ENCODE measurements at places on chromosomes 2 and 18.

GRCh38 chr2:159262904-159263303 lies 23.6 kb downstream of the WDSUB1 start:
- no peak for DNase-seq

- no peak for DNase-seq
Observed at GRCh38 chr2:190844700-190845401, 35.8 kb upstream of the GLS start.

DNA sequence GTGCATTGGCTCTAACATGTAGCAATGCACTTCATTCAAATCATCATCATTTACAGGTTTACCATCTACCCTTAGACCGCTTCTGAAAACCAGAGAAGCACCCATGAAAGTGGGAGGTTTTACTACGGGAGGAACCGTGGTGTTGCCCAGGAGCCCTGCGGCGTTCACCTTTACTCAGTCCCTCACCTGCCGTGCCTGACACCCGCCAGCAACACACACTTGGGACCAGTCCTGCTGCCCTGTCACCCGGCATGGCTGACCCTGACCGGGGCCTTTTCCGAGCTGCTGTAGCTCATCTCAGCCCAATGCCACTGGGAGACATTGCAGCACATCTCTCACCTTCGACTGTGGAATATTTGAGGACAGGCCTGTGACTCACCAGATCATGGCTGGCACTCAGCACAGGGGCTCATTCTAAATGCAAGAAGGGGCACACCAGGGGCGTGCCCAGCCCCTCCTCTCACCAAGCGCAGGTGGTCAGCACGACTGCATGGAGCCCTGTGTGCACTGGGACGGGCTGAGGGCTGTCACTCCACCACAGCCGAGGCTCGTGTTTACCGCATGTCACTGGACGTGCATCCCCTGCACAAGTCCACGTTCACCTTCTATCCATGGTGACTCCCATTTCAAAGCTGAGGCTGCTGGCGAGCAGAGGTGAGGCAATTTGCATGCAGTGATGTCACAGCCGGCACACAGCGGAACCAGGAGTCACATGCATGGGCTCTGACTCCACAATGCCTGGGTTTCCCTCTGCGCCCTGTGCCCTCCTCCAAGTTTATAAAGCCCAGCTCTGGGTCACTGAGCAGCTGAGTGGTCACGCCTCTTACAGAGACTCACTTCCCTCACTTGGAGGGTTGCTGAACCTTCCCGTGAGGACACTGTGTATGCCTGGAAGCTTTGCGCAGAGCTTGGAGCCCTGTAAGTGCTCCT lies 76.7 kb upstream of the SNTG2 start:
- no peak for DNase-seq

DNA sequence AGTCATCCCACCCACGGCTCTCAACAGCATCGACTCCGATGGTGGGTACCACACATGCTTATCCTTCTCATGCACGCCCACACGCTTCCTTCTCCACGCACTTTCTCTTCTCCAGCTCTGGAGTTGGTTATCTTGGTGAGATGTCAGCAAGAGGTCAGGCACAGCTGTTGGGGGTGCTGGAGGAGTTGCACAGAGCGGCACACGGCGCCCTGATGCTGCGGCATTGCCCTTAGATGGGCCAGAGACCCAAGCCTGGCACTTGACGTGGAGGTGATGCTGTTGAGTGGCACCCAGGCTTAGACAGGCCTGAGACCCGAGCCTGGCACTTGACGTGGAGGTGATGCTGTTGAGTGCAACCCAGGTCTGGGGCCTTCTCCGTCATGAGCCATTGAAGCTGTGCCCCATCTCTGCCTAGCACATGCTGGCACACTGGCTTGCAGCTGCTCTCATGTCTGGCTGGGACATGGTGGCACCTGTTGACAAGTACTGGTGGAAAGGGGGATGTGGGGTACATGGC lies 83.2 kb downstream of the DGKD start:
- no peak for DNase-seq

DNA sequence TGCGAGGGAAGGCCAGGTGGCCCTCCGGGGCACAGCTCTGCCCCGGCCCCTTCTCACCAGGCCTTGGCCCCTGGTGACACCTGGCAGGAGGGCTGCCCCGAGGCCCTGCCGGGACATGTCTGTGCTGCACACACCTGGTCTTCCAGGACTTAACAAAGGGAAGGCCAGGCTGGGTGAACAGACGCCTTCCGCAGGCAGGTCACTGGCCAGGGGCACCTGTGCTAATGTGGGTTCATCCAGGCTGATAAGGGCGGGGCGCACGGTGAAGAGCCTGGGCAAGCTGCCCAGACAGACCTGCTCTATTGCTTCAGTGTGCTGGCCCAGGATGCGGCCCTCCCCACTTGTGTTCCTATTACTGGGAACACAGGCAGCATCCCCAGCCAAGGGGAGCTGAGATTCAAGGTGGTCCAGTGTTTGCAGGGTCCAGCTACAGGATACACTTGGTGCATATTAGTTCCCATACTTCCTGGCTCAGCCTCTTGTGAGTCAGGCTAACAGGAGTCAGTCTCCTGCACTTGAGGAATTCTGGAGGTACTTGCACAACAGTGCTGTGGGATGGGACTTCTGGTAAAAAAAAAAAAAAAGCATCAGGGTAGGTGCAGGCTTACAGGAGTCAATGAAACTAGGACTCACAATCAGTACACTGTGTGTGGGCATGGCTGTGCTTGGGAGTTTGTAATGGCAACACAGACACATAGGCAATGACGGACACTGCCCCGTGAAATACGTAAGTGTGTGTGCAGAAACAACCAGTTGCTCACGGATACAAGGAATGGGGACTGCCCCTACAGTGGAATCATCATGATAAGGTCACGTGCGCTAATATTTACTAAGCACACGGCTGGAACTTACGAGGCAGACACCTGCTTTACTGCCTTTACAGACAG lies 261.4 kb downstream of the TWIST2 start:
- peak; percentile 19 for DNase-seq

GRCh38 chr2:236193026-236193425 lies 24.8 kb upstream of the GBX2 start:
- DNase-seq = no peak

GRCh38 chr2:212694398-212694797 lies 155.8 kb upstream of the ERBB4 start:
- no peak for DNase-seq

DNA sequence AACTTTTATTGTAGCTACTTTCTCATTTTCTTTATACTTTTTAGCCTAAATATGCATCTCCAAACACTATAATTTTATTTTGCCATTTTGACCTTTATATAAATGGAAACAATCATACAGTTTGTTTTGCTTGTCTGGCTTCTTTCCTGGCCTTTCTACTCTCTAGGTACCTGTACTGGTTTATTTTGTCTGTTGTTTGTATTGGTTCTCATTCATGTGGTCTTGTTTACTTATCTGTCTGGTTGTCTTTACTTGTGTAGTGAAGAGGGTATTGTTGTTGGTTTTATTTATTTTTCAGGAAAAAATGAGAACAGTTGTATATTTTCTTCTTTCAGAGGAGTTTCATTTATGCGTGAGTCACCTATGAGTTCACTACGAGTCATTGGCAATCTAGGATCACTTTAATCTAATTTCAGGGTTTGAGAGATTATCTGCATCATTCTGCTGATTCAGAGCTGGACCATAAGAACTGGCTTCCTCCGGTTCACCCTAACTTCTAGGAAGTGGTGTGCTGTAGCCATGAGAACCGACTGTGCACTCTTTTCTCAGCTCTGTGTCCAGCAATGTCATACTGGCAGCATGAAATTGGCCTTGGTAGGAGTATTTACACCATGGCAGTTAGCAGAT lies 33.1 kb upstream of the HDAC4 start:
- DNase-seq = peak; percentile 40

- peak; percentile 81 for DNase-seq
Observed at GRCh38 chr2:47488870-47489584, 86.1 kb downstream of the MSH2 start.

DNA sequence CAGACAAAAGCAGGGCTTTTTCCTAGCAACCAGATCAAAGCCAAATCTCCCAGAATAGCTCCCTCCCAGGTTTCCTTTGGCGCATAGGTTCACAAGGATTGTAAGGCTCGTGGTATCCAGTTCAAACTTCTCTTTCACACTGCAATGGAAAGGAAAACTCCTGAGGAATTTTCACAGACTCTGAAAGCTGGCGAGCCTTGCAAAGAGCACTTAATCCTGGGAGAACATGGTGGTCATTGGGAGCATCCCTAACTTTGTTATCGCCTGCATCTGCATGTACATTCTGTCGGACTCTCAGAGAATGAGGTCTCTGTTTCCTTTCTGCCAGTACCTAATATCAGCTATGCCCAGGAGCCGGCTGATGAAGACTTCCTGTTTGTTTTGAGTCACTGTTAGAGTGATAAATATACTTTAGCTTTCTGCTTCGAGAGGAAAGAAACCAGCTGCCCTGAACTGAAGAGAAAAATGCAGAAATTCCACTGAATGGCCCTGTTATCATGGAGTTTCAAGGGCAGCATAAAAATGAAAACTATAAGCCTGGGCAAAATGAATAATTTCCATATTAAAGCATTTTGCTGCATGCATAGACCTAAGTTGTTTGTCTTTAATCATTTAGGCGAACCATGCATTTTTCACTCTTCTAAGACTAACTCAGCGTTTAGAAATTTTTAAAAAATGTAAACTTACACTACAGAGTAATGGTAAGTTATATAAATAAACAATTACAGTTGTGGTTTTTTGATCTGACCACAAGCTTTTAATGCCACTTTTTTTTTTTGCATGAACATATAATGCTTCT lies 76.4 kb upstream of the ZEB2 start:
- peak; percentile 68 for DNase-seq

DNA sequence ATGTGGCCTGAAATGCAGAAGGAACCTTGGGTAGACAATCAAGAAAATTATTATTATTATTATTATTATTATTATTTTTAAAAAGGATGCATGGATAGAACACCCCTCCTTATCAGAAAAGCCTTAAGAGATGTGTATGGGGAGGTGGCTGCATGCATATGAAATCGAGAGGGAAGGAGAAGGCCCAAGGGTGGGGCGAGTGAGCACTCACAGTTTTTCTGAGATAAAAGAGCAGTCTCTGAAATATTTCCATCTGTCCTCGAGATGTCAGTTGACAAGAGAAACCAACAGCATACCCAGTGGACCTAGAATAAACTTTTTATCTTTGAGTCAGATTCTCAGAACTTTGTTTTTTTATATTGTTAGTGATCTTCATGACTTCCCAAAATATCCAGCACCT lies 282.9 kb downstream of the GPD2 start:
- no peak for DNase-seq

DNA sequence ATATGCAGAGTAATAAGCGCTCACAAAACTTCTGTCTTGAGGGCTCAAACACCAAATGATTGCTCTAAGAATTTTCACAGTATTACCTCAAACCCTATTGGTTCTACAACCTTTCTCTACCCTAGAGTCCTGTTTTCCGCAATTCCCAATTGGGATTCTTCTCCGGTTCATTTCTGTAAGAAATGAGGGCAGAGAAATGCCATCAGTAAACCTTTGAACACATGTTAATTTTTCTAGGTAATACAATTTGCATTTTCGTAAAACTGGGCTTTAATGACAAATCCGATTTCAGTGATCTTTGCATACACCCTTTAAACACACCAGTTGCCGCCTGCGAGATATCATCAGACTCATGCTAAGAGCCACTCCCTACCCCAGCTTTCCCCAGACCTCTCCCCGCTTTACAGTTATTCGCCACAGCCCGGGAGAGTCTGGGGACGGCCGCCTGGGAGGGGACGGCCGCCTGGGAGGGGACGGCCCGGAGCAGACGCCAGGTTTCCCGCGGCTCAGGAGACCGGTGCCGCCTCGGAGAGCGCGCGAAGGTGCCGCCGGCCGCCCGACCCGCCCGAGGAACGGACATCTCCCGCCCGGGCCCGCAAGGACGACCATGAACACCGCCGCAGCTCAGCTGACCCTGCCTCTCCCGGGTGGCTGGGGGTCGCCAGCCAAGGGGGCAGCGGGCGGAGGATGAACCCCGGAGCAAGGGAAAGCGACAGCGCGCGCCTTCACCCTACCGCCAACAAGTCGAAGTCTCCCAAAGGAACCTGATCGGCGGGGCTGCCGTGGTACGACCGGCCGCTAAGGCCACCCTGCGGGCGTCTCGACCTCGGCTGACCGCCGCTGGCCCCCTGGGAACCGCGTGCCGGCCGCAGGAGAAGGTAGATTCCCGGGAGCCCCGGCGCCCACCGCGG lies 463 bp downstream of the SMC6 start:
- peak; percentile 79 for DNase-seq

GRCh38 chr2:72947952-72948830 lies 30.9 kb downstream of the EMX1 start:
- DNase-seq = no peak

DNA sequence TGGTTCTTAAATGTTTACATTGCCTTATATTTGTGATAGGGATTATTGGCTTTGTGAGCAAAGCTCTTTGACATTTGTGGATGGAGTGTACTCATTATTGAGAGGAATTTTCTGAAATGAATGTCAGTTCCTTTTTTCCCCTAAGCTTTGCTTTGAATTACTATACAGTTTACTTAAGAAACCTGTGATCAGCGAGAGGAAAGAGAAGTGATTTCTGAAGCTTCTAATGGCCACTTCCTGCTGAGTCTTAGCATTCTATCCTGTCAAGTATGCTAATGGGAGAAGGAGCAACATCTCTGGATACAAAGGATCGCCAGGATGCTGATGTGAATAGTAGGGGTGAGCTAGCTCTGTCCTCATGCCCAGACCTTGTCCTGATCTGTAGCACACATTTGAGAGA lies 47.8 kb upstream of the MGAT5 start:
- DNase-seq = peak; percentile 21

DNA sequence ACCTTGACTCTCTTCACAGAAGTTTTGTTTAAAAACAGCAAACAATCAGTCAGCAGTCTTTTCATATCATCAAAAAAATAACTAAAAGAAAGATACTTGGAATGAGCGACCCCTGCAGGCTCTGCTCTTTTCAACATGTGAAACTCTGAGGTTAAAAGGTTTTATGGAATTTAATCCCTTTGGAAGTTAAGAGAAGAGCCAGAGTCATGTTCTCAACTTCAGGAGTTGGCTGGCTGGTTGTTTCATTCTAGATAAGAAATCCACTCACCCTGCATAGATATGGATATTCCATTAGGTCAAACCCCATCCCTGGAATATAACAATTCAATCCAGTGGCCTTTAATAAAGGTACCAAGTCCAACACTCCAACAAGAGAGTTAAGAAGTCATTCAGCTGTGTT lies 115.6 kb upstream of the RMDN2 start:
- DNase-seq = peak; percentile 68

DNA sequence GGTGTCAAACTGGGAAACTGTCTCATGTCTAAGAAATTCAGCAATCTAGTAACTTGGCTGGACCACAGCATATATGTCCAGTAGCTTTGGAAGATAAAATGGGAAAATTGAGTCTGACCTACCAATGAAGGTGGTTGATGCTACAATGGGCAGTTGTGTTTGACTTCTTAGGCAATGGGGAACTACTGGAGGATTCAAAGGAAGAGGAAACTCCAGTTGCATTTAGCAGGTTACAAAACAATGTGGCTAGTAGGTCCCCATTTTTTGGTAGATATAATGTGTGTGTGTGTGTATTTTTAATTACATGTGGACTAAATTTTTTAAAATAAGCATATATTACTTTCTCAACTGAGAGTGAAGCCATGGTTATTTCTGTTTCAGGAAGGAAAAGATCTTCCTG lies 427.7 kb downstream of the NBAS start:
- no peak for DNase-seq

- peak; percentile 16 for DNase-seq
Observed at GRCh38 chr18:199214-199613, 40.9 kb downstream of the USP14 start.

GRCh38 chr18:14937271-14937670 lies 189.3 kb downstream of the ANKRD30B start:
- no peak for DNase-seq

Data from EH (cell line).